ENCODE measurements at places on chromosomes 16 and 17.

GRCh38 chr17:70655176-70655958, 486.0 kb downstream of the KCNJ2 start:
- H3K27ac ChIP-seq = no peak overlapping the region
- no peak overlapping the region for H3K4me3 ChIP-seq
- no peaks in the 10 kb centered on the region for H3K4me1 ChIP-seq
- H3K36me3 ChIP-seq = no peaks in the 10 kb centered on the region

GRCh38 chr17:7903154-7904103, 12.7 kb downstream of the RNF227 start:
- DNase-seq = no peak
- no peaks in the 10 kb centered on the region for H3K27me3 ChIP-seq
- no peak overlapping the region for H3K4me3 ChIP-seq
- H3K4me1 ChIP-seq = 0 out of 2 replicates have a peak, but pooled peaks cover 3% of the 10 kb centered on the region

DNA sequence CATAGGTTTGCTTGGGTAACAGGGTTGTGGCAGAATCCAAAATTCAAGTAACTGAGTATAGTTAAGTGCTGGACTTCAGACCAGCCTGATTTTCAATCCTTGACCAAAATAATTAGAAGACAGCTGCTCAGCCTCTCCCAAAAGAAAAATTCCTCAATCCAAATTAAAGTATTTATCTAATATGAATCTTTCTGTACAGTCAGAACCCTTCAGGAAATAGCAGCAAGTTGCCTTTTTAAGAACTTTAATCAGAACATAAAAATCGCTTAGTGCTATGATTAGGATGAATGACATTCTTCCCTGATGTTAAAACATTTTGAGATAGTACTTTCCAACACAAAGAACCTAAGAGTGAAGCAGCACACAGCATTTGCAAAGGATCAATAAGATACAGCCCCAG, 50.2 kb downstream of the CFDP1 start:
- H3K27me3 ChIP-seq = no peaks in the 10 kb centered on the region
- no peak overlapping the region for H3K27ac ChIP-seq
- DNase-seq = no peak
- H3K4me3 ChIP-seq = no peak overlapping the region
- 0 out of 2 replicates have a peak, but pooled peaks cover 4% of the 10 kb centered on the region for H3K36me3 ChIP-seq

DNA sequence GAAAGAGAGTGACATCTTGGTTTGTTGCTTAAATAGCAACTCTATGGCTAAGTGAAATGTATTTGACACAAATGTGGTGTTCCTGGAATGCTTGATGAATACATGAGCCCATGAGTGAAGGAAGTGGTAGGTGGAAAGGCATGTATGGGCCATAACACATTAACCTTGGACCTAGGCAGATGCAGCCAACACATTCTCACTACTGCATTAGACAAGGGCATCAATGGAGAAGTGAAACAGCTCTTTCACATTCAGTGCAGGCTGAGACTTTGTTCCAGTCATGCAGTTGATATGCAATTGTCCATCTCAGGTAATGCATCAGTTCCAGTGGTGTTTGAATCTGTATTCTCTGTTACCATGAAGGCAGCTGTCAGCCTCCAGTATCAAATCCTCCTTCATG, 133.6 kb downstream of the HS3ST3B1 start:
- no peak for DNase-seq
- H3K27ac ChIP-seq = no peak overlapping the region
- H3K4me3 ChIP-seq = no peak overlapping the region

DNA sequence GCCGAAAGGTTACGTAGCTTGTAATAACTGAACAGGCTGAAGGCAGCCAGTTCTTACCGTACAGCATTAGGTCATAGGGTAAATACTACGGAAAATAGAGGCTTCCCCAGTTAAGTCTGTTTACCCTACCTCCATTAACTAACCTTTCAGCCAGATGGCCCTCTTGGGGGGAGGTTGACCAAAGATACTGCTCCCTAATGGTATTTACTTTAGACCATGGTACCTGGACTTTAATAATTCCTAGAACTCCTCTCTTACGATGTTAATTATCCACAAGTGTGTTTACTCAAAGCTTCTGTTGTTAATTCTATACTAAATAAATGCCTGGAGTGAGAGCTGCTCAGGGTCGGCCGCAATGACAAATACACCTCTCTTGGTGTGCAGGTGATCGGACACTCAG, 9.8 kb upstream of the ADAT1 start:
- H3K4me3 ChIP-seq = no peak overlapping the region
- H3K27ac ChIP-seq = no peak overlapping the region
- H3K27me3 ChIP-seq = no peaks in the 10 kb centered on the region
- H3K4me1 ChIP-seq = no peaks in the 10 kb centered on the region
- H3K36me3 ChIP-seq = peaks cover 90% of the 10 kb centered on the region

GRCh38 chr17:9478889-9479288, 96.7 kb downstream of the STX8 start:
- no peaks in the 10 kb centered on the region for H3K36me3 ChIP-seq
- no peak overlapping the region for H3K27ac ChIP-seq
- H3K27me3 ChIP-seq = no peaks in the 10 kb centered on the region

Data from WTC11 (cell line).